ENCODE measurements at places on chromosomes 2 and 18. TPM values are rescaled to one million over a fixed set of nuclear protein-coding genes. Genes with fewer than 3 reads are reported as not detected.

INO80B gene
- total RNA-seq = 82.8 TPM

TXNDC9 gene
- total RNA-seq = 24.7 TPM

ADD2 gene
- total RNA-seq = 0.94 TPM

GALNT5 gene
- total RNA-seq = not detected

NEDD4L gene
- total RNA-seq = 2.8 TPM

UBR3 gene
- 42.2 TPM for total RNA-seq

ACVR1C gene
- 6.3 TPM for total RNA-seq

DNA sequence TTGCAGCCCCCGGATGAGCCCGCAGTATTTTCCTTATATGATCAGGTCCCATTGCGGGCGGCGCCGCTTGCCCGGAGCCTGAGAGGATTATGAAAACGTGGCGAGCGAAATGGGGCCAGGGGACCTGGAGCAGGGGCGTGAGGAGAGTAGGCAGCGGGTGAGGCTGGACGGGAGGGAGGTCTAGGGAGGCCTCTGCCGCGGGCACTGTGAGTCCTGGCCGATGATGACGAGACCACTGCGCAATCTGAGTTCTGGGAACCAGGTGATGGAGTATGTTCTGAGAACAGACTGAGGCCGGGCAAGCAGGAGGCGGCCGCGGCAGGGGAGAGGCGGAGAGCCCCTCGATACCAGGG is 790 bp upstream of the ACAA2 start:
- H3K27ac ChIP-seq = peak overlapping the region; percentile 80
- H3K4me3 ChIP-seq = peak overlapping the region; percentile 88
- no peaks in the 10 kb centered on the region for H3K27me3 ChIP-seq
- peaks cover 56% of the 10 kb centered on the region for H3K4me1 ChIP-seq

- DNase-seq = no peak
- H3K27me3 ChIP-seq = no peaks in the 10 kb centered on the region
- H3K4me1 ChIP-seq = no peaks in the 10 kb centered on the region
- H3K27ac ChIP-seq = no peak overlapping the region
- H3K4me3 ChIP-seq = no peak overlapping the region
These were observed 718.7 kb upstream of the SLC8A1 start for GRCh38 chr2:41170589-41170988.

DNA sequence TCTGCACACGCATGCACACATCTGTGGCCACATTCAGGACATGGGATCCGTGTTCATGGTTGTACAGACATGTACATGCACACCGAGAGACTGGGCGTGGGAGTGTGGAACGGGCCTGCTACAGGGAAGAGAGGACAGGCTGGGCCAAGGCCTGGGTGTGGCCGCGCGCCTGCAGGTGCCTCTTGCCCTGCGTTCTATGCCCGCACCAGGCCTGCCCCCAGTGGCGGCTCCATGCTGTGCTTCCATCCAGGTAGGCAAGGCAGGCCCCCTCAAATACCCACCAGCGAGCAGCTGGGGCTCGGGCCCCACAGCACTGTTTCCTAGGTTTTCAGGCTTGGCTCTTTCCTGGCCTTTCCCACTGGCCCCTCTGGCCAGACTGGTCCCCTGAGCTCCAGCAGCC is 15.5 kb upstream of the PTMA start:
- H3K27ac ChIP-seq = no peak overlapping the region
- no peak for DNase-seq

- no peak overlapping the region for H3K4me3 ChIP-seq
- H3K27ac ChIP-seq = no peak overlapping the region
- H3K27me3 ChIP-seq = no peaks in the 10 kb centered on the region
- no peaks in the 10 kb centered on the region for H3K36me3 ChIP-seq
- no peak for DNase-seq
These were observed 146.7 kb downstream of the TSN start for GRCh38 chr2:121902171-121902591.

- no peaks in the 10 kb centered on the region for H3K27me3 ChIP-seq
- H3K36me3 ChIP-seq = no peaks in the 10 kb centered on the region
- H3K4me1 ChIP-seq = no peaks in the 10 kb centered on the region
- no peak overlapping the region for H3K4me3 ChIP-seq
- no peak for DNase-seq
- no peak overlapping the region for H3K27ac ChIP-seq
These were observed 31.3 kb upstream of the MLPH start for GRCh38 chr2:237455764-237456163.

GRCh38 chr2:22281033-22281432 is 1103.9 kb upstream of the KLHL29 start:
- no peaks in the 10 kb centered on the region for H3K36me3 ChIP-seq
- H3K27me3 ChIP-seq = no peaks in the 10 kb centered on the region
- no peaks in the 10 kb centered on the region for H3K4me1 ChIP-seq
- no peak overlapping the region for H3K27ac ChIP-seq

DNA sequence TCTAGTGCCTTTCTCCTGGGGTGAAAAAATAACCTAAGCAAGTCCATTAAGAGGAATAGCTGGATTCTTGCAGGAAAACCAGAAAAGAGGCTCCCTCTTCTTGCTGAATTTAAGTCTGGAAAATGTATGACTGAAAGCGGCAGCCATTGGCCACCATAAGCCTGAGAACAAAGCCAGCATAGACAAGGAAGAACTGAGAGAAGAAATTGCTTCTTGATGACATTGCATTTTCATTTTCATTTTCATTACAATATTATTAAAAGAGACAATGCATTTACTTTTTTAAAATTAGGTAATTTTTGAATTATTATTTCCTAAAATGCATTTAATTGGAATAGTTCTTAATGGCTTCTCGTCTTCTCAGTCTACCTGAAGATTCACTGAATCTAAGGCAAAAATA is 1157.5 kb upstream of the ZEB2 start:
- H3K27ac ChIP-seq = no peak overlapping the region
- no peaks in the 10 kb centered on the region for H3K36me3 ChIP-seq
- no peak for DNase-seq
- no peaks in the 10 kb centered on the region for H3K27me3 ChIP-seq
- no peaks in the 10 kb centered on the region for H3K4me1 ChIP-seq

- H3K36me3 ChIP-seq = no peaks in the 10 kb centered on the region
- H3K4me1 ChIP-seq = no peaks in the 10 kb centered on the region
- no peak for DNase-seq
- H3K27ac ChIP-seq = no peak overlapping the region
- H3K4me3 ChIP-seq = no peak overlapping the region
- no peaks in the 10 kb centered on the region for H3K27me3 ChIP-seq
These were observed 162.3 kb upstream of the CCDC68 start for GRCh38 chr18:55121397-55122170.

GRCh38 chr2:105872142-105872728 is 127.5 kb downstream of the NCK2 start:
- H3K27me3 ChIP-seq = no peaks in the 10 kb centered on the region
- peaks cover 98% of the 10 kb centered on the region for H3K4me1 ChIP-seq
- DNase-seq = no peak
- H3K4me3 ChIP-seq = no peak overlapping the region
- peak overlapping the region; percentile 49 for H3K27ac ChIP-seq

DNA sequence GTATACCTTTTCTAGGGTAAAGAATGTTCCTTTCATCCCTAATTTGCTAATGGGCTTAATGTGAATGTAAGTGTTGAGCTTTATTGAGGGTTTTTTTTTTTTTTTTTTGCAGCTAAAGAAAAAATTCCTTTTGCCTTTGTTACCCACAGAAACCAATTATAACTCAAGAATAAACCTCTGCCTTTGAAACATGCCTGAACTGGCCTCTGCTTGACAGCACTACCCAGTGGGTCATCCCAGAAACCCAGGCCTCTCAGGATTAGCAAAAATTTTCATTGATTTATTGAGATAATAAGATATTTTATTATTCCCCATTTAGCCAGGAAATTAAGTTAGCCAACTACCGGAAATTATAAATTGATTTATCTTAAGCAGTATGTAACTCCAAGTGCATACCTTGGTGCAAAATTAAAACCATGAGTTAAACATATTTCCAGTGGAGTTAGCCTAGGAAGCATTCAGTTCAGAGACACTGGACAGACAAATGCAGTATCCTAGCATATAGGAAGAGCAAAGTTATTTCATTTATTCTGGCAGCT is 67.0 kb upstream of the RASGRP3 start:
- no peak for DNase-seq
- H3K36me3 ChIP-seq = no peaks in the 10 kb centered on the region
- no peaks in the 10 kb centered on the region for H3K27me3 ChIP-seq
- H3K4me1 ChIP-seq = no peaks in the 10 kb centered on the region
- no peak overlapping the region for H3K27ac ChIP-seq

DNA sequence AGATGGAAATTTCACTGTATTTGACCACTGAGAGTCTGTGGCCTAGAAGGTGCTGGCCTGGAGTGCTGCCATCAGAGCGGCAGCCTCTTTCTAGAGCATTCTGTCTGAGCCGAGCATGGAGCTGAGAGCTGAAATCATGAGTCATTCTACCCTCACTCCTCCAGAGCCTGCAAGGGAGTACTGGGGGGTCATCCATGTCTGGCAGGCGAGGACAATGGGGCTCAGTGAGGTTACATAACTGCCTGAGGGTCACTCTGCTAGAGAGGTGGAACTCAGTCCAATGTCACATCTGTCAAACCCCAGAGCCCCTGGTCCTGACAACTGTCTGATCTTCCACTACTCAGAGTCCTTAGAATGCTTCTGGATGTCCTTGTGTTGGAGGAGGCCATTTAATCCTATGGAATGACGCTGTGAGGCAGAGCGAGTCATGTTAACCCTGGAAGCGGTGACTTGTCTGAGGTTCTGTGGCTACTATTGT is 65.3 kb downstream of the HAUS1 start:
- no peak for DNase-seq
- peaks cover 12% of the 10 kb centered on the region for H3K4me1 ChIP-seq
- no peak overlapping the region for H3K4me3 ChIP-seq
- H3K36me3 ChIP-seq = no peaks in the 10 kb centered on the region
- H3K27me3 ChIP-seq = no peaks in the 10 kb centered on the region

GRCh38 chr18:9854801-9855676 is 30.7 kb upstream of the TXNDC2 start:
- H3K36me3 ChIP-seq = no peaks in the 10 kb centered on the region
- no peaks in the 10 kb centered on the region for H3K4me1 ChIP-seq
- DNase-seq = no peak

DNA sequence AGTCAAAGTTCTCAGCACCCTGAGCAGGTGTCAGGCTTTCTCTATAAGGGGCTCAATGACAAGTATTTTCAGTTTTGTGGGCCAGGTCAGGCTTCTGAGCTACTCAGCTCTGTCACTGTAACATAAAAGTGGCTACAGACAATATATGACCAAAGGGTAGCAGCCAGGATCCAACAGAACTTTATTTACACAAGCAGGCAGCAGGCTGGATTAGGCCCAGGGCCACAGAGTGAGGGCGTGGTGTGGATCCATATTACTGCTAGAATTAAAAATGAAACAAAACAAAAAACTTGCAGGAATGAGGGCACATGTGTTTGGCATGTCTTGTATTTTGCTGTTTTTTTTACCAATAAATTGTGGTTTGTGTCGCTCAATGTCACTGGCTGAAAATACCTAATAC is 143.7 kb downstream of the EIPR1 start:
- no peaks in the 10 kb centered on the region for H3K27me3 ChIP-seq
- peaks cover 5% of the 10 kb centered on the region for H3K4me1 ChIP-seq
- no peak overlapping the region for H3K27ac ChIP-seq
- no peaks in the 10 kb centered on the region for H3K36me3 ChIP-seq
- DNase-seq = no peak
- no peak overlapping the region for H3K4me3 ChIP-seq

- no peaks in the 10 kb centered on the region for H3K4me1 ChIP-seq
- H3K4me3 ChIP-seq = no peak overlapping the region
- H3K36me3 ChIP-seq = no peaks in the 10 kb centered on the region
- H3K27me3 ChIP-seq = no peaks in the 10 kb centered on the region
These were observed 32.2 kb downstream of the ZC3H15 start for GRCh38 chr2:186518291-186518690.

DNA sequence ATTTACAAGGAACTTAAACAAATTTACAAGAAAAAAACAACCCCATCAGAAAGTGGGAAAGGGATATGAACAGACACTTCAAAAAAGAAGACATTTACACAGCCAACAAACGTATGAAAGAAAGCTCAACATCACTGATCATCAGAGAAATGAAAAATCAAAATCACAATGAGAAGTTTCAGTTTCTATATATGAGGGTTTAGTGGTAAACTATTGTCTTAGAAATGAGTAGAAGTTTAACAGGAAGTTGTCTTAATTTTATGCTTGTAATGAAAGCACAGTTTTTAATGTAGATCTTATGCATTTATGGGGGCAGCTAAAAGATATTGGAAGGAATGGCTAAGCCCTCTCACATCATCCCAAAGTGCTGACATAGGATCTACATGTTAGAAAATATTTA is 325.4 kb downstream of the ERBB4 start:
- no peak overlapping the region for H3K27ac ChIP-seq
- no peaks in the 10 kb centered on the region for H3K27me3 ChIP-seq
- DNase-seq = no peak
- H3K4me1 ChIP-seq = no peaks in the 10 kb centered on the region
- H3K4me3 ChIP-seq = no peak overlapping the region
- no peaks in the 10 kb centered on the region for H3K36me3 ChIP-seq

GRCh38 chr2:127953128-127953718 is 67.5 kb upstream of the AMMECR1L start:
- H3K27ac ChIP-seq = no peak overlapping the region
- peaks cover 44% of the 10 kb centered on the region for H3K36me3 ChIP-seq

GRCh38 chr18:4282954-4283353 is 172.2 kb downstream of the DLGAP1 start:
- no peak overlapping the region for H3K4me3 ChIP-seq
- H3K27me3 ChIP-seq = no peaks in the 10 kb centered on the region
- DNase-seq = no peak
- no peaks in the 10 kb centered on the region for H3K36me3 ChIP-seq
- no peaks in the 10 kb centered on the region for H3K4me1 ChIP-seq

DNA sequence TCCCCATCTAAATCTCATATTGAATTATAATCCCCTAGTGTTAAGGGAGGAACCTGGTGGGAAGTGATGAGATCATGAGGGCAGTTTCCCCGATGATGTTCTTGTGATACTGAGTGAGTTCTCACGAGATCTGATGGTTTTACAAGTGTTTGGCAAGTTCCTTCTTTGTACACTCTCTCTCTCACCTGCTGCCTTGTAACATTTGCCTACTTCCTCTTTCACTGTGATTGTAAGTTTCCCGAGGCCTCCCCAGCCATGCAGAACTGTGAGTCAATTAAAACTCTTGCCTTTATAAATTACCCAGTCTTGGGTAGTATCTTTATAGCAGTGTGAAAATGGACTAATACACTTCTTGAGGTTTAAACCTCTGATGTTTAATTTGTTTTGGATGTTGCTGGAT is 177.5 kb downstream of the CD8B2 start:
- no peaks in the 10 kb centered on the region for H3K4me1 ChIP-seq
- DNase-seq = no peak
- no peaks in the 10 kb centered on the region for H3K36me3 ChIP-seq
- no peak overlapping the region for H3K27ac ChIP-seq

GRCh38 chr18:48534364-48534763 is 4.5 kb upstream of the CTIF start:
- H3K4me1 ChIP-seq = no peaks in the 10 kb centered on the region
- no peak overlapping the region for H3K4me3 ChIP-seq
- DNase-seq = no peak
- H3K27me3 ChIP-seq = no peaks in the 10 kb centered on the region
- no peaks in the 10 kb centered on the region for H3K36me3 ChIP-seq
- no peak overlapping the region for H3K27ac ChIP-seq

All from CD4-positive, alpha-beta memory T cell (primary cell).